Esophagus mucosa (tissue), 1 donor: ENCODE measurements at places on chromosomes 4 and X.
A peak's percentile ranks its signal among the peaks of the same experiment; 100 is the strongest.

DNA sequence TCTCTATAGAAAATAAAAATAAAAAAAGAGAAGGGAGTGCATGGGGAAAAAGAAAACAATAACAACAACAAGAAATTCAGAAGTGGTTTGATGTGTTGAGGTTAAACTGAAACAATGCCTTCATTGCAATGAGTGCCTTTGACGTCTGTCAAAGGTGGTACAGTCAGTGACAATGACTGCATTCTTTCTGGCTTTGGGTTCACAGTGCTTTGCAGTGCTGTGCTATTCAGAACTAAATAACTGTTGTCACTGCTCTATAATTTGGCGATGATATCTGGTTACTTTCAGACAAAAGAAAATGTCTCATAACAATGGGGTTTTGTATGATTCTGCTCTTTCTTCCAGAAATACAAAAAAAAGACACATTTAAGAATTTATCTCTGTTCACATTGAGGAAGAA lies 488.6 kb upstream of the MAGEB2 start:
- ATAC-seq: no peak

DNA sequence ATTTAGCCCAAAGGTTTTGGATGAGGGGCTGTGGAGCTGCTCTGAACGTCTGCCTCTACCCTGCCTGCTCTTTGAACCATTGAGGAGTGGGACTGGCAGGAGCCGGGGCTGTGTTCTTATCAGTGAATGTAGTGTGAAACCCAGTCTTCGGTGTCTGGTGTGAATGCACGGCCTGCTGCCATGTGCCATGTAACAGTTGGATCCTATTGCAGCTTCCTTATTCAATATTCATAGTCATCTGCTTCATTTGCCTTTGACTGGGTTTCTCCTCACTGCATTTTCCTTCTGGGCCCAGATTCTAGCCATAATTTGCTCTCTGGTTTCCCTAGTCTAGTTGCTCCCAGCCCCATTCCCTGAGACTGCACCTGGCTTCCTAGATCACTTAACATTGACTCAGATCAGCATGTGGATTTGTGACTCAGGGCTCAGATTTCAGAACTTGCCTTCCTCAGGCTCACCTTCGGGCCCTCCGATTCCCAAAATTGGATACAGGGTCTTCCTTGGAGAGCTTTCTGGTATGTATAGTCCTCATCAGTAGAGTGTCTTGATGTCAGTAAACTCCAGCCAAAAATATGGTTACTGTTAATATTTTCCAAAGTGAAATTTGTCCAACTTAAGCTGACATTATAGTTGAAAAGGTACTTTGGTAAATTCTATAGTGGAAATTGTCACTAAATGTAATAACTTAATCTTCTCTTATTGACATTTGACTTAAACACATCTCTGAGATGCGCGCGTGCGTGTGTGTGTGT lies 94.0 kb upstream of the DDIT4L start:
- no peak for ATAC-seq

GRCh38 chr4:8731364-8731763 lies 138.8 kb downstream of the CPZ start:
- no peak for ATAC-seq

DNA sequence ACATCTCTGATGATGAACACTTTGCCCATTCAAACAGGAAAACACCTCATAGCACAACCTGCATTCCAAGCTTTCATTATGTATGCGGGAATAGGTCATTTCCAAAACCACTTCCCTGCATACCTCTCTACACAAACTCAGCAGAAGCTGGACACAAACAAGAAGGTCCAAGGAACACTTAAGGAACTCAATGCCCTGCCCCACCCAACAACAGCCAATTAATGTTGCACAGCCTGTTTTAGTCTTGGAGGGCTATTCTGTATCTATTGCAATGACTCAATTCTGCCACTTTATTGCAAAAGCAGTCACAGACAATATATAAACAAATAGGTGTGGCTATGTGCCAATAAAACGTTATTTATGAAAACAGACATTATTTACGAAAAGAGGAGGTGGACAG lies 16.7 kb downstream of the OPHN1 start:
- ATAC-seq: no peak

GRCh38 chr4:176817204-176817603 lies 24.5 kb upstream of the VEGFC start:
- no peak for ATAC-seq

DNA sequence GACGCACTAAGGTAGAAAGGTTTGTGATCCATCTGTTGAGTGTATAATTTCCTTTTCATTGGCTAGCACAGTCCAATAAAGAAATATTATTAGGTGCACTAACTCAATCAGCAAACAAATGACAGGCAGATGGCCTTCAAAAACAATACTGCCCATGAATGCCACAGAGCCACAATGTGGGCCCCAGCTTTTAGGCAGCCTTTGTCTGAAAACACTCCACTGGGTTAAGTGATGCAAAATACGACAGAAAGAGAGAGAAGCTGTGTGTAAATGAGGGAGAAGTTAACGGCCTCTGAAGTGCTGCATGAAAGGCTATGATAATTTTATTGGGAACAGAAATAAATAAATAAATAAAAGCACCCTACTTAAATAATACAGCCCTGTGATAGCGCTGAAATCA lies 274.6 kb downstream of the NKX6-1 start:
- ATAC-seq: no peak

DNA sequence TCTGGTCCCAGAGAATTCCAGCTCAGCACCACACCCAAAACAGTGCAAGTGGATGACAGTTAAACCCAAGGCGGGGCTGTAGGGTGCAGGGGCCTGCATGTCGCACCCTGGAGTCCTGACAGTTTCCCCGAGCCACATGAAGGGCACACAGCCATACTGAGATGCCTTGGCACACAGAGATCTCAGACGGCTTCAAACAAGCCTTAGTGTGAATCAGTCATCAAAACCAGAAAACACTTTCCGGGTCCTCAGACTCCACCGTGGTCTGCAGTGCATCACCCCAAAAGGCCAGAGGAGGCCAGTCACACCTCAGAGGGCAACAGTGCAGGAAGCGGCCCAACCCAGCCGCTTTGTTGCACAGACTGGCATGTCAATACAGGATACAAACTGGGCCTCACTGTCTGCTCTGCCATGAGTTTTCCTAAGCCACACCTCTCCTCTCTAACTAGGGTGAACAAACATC lies 64.6 kb upstream of the ENPP6 start:
- peak; percentile 95 for ATAC-seq

- no peak for ATAC-seq
These were observed 542.1 kb upstream of the HS3ST1 start for GRCh38 chr4:11970754-11971153.

GRCh38 chrX:64202808-64203325 lies 2.6 kb downstream of the AMER1 start:
- ATAC-seq: no peak

GRCh38 chrX:72307646-72308051 lies 1.9 kb upstream of the CITED1 start:
- no peak for ATAC-seq

DNA sequence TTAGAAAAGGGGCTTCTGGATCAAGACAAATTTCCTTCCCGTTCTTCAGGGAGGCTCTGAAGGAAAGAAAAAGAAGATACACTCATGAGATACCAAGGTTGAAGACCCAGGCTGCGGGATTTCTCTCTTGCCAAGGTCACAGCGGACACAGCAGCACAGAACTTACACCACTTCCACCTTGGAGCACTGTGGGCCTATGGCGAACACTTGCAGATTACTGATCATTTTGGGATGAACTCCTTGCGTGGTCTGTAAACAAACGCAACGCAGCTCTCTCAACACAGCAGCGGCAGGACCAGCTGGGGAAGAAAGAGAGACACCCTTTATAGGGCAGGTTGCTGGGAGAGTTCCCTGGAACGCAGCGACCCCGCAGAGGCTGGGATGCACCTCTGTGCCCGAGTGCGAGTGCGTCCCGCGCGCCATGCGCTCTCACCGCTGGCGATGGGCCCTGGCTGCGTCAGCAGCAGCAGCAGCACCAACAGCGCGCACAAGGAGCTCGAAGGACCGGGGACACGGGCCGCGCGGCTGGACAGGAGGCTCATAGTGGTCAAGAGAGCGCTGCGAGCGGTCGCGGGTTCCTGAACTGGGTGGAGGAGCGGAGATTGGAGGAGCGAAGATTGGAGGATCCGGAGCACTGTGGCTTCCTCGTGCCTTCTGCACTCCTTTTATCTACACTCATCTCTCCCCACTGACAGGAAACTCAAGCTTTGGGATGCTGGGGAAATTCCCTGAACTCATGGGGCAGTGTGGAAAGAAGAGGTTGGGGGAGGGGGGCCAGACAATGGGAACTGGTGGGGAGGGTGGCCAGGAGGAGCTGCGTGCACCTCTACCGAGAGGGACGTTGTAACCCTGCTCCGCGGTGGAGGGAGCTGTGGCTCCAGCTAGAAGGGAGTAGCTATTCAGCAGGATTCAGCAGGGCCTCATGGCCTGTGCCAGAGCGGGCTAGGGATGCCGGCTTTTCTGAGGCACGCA lies at the start of gene CXCL5:
Gene CXCL5, minus strand, starts transcription at position 638 of the 972 bp plus-strand sequence. Its CDS starts 96 bp downstream, at position 542.
- peak; percentile 46 for ATAC-seq

- no peak for ATAC-seq
These were observed 29.1 kb downstream of the TBL1X start for GRCh38 chrX:9493936-9494335.

DNA sequence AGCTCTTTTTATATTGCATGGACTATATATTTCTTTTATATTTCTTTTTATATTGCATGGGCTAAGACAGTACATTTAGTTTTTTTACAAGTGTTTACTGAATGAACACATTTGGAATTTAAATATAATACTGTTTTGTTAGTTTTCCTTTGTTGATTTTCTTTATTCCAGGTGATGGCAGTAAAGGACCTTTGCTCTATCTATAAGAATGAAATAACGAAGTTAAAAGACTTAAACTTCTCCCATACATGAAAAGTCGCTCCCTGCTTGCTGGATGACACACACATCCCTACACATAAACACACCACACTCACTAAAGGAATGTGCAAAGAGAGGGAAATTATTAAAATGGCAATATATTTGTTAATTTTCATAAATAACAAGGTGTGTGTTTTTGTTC lies 102.5 kb upstream of the ANXA10 start:
- ATAC-seq: no peak

DNA sequence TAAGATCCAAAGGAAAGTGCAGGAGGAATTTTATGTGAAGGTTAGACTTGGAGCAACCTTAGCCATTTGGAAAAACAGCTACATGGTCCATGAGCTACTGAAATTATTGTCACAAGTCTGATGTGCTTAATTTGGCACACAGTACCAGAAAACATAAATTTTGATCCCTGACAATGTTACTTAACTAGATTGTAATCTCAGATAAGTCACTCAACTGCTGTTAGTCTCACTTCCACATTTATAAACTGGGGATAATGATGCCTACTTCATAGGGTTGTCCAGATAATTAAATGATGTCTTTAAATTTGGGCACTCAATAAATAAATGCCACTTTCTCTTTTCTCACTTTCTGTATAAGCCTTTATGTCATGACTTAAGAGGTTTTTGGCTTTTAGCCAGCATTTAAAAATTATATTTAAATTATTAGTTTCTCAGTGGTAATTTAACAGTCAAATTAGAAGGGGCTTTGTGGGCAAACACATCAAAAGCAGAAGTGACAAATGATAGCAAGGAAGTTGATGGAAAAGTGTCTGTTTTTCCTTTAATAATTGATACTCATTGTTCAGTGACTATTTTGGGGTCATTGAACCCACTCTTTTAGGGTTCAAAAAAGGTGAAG lies 58.3 kb downstream of the PAQR3 start:
- ATAC-seq: no peak

- no peak for ATAC-seq
These were observed 1440.2 kb downstream of the ADGRL3 start for GRCh38 chr4:62640296-62640695.

DNA sequence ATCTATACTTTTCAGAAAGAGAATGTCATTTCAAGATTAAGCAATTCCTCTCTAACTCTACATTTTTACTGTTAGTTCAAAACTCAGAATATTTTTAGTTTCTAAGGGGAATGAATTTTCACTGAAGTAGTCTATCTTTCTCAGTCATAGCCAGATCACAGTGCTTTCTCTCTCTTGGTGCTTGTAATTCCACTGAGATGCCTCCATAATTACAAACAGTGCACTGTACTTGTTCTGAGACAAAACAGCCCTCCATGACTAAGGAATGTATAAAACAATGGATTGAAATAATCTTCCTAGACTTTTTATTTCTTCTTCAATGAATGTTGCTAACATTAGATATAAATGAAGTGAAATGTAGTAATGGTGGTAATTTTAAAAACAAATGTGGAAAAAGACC lies 603.2 kb upstream of the FAM241A start:
- ATAC-seq: no peak

- ATAC-seq: no peak
These were observed 5.4 kb downstream of the CPLX1 start for GRCh38 chr4:820230-821172.

DNA sequence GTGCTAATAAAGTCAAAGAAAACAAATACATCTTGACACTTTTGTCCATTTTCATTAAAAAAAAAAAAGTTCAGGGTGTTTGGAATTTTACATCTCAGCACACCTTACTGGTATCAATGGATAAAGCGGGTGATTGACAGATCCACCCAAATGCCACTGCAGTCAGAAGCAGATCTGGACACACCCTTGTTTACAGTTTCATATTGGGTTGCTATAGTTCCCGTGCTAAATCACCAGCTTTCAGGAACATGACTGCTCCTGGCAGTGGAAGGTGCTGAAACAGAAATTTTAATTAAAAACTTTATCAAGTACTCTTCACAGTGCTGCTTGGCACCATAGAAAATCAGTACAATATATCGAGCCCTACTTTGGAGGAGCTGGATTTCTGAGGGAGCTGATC lies 116.3 kb downstream of the STOX2 start:
- ATAC-seq: peak; percentile 80

GRCh38 chr4:186342582-186342981 lies 76.6 kb downstream of the F11 start:
- no peak for ATAC-seq

- ATAC-seq: no peak
These were observed 1.2 kb downstream of the NPNT start for GRCh38 chr4:105896461-105896942.

- no peak for ATAC-seq
These were observed 99.4 kb downstream of the GPR82 start for GRCh38 chrX:41823402-41823801.

DNA sequence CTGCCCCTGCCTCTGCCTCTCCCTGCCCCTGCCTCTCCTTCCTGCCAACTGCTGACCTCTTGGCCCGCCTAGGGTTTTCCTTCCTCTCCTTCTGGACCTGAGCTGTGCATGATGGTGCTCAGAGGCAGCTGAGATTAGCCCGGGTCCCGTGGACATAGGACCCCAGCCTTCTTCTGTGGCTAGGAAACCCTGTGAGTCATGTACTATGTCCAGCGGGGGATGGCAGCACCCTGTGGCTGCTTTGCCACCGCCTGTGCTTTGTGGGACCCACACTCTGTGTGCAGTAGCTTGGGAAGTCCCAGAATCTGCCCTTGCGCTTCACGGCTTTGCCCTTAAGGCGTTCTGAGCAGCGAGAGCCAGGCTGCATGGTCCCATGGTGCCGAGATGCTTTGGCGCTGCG lies 105.5 kb upstream of the PSAPL1 start:
- no peak for ATAC-seq

GRCh38 chr4:151674804-151675391 lies 85.9 kb downstream of the GATB start:
- peak; percentile 78 for ATAC-seq

- ATAC-seq: no peak
These were observed 361.3 kb downstream of the OPHN1 start for GRCh38 chrX:68072041-68072440.
